ENCODE measurements at places on chromosomes 11 and 22. TPM values are rescaled to one million over a fixed set of nuclear protein-coding genes. Genes with fewer than 3 reads are reported as not detected.

GRCh38 chr22:38490915-38491314, 15.2 kb downstream of the DDX17 start:
- no peak for DNase-seq

DNA sequence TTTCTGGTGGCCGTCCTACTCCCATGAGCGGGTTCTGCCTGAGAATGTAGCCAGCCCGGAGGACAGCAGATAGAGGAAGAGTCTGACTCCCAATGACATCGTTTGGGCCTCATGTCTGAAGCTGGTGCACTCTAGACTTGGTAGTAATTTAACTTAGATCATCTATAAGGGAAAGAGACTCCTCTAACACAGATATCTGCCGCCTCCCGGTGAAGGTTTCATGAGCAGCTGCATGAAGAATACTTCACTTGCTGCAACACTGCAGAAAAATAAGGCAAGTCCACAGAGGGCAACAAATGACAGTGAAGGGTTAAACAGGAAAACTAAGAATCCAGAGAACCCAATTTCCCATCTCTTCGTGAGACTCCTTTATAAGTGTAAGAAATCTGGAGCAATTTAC, 5.9 kb upstream of the ARL2 start:
- no peak for DNase-seq

- no peak for DNase-seq
Measured at GRCh38 chr22:40240160-40240559, 62.4 kb downstream of the TNRC6B start.

GRCh38 chr11:15476371-15476917, 361.7 kb downstream of the INSC start:
- DNase-seq: no peak

GRCh38 chr22:23519442-23520157, 60.5 kb downstream of the IGLL1 start:
- DNase-seq: no peak

- no peak for DNase-seq
Measured at GRCh38 chr11:110098645-110099044, 5.5 kb downstream of the ZC3H12C start.

GRCh38 chr22:22714600-22715335, 70.4 kb downstream of the GGTLC2 start:
- no peak for DNase-seq

GRCh38 chr22:40876907-40877306, 15.0 kb upstream of the DNAJB7 start:
- no peak for DNase-seq

The DLG2 gene
- 14.0 TPM for polyA plus RNA-seq

The GLB1L3 gene
- 1.1 TPM for polyA plus RNA-seq

DNA sequence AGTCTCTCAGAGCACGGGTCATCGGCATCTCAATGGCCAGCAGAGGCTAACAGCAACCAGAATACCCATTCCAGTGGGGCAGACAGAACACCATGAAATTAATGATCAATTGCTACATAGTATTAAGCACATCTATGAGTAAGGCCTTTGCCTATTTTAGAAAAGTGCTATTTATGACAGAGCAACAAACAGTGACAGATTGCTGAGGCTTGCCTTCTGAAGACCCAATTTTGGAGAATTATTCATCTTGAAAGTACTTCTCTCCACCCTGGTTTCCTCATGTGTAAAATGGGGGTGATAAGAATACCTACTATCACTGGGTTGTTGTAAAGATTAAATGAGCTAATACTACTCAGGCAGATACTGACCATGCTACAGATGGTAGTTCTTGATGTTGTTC, 232.7 kb downstream of the TENM4 start:
- no peak for DNase-seq

GRCh38 chr22:19822301-19823117, 32.2 kb downstream of the GNB1L start:
- no peak for DNase-seq

DNA sequence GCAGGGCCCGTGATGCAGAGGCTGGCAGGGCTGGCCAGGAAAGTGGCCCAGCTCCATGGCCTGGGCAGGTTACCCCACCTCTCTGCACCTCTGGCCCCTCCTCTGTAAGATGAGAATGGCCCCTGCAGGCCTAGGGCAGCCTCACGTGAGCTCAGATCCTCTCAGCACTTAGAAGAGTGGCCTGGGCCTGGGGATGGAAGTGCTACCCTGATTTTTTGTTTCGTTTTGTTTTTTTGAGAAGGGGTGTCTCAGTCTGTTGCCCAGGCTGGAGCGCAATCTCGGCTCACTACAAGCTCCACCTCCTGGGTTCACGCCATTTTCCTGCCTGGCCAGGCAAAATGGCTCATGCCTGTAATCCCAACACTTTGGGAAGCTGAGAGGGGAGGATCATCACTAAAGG, 982 bp downstream of the APOBEC3H start:
- DNase-seq: no peak

GRCh38 chr22:38782402-38783094, 11.4 kb downstream of the DNAL4 start:
- no peak for DNase-seq

DNA sequence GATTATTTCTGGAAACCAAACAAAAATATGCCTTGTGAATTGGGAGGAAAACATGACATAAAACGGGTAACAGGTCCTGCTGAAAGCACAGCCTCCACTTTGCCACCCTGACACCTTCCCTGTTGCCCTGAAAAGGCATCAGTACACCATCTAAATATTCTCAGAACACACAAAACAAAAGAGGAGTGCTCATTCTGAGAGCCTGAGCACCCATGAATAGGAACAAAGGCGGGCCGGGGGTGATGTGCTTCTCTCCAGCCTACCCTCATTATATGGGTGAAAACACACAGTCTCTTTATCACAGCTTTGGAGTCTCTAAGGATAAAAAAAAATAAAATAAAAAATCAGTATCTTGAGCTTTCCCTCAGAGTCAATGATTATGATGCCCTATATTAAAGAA, 19.7 kb downstream of the SCUBE2 start:
- no peak for DNase-seq

The MS4A15 gene
- not detected for polyA plus RNA-seq

DNA sequence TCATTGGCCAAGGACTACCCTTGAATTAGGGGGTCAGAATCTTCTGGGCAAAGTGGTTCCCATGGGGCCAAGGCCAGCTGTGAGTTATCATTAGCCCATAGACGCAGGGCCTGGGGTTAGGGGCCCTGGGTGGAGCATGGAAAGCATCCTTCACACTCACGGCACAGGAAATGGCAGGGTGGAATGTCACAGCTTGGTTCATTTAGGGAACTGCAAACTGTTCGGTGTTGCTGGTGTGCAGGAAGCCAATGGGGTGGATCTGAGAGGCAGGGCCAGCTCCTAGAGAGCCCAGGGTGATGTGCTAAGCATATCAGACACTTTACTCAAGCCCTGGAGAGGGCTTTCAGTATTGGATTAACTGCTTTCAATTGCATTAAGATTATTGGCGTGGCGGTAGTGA, 42.9 kb downstream of the TECTA start:
- DNase-seq: no peak

GRCh38 chr11:61032824-61033223, 61.3 kb downstream of the CD6 start:
- no peak for DNase-seq

DNA sequence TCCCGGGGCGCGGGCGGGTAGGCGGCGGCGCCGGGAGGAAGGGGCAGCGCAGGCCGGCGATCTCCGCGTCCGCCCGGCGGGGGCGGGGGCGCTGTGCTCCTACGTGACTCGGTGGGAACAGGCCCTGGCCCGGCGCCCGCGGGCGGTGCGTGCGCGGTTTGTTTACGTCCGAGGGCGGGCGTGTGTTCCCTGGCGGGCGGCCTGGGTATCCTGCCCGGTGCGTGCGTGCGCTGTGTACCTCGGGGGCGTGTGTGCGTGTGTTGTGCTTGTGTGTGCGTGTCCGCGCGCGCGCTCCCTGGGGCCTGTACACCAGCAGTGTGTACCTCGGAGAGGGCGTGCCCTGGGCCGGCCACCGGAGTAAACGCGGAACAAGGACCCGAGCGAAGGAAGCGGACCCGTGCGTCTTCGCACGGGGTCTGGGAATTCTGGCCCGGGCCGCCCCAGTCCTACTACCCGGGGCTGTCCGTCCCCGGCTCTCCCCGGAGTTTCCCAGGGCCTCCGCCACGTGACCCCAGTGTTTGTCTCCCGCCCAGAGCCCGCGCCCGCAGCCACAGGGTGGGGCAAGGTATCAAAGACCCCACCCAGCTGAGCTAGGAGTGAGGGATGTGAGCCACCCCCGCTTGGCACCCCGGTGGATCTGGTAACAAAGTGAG, 769 bp downstream of the MAFF start:
- DNase-seq: no peak

The MS4A12 gene
- not detected for polyA plus RNA-seq

DNA sequence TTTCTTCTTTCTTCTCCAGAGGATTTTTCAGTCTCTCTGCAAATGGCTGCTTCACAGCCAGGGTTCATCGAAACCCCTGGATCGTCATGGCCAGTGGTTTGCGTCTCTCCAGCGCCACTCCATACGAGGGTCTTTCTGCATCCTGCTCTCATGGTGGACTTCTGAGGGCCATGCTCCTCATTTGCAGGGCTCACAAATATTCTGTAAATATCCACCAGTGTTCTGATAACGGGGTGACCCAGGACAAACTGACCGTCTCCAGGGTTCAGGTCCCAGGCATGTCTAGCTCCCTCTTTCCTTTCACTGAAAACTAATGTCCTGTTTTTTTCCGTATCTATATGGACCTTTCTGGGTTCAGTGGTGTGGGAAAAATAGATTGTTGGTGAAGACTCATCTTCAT, 15.7 kb upstream of the VPREB1 start:
- DNase-seq: no peak

The MYBPC3 gene
- polyA plus RNA-seq: 0.64 TPM

DNA sequence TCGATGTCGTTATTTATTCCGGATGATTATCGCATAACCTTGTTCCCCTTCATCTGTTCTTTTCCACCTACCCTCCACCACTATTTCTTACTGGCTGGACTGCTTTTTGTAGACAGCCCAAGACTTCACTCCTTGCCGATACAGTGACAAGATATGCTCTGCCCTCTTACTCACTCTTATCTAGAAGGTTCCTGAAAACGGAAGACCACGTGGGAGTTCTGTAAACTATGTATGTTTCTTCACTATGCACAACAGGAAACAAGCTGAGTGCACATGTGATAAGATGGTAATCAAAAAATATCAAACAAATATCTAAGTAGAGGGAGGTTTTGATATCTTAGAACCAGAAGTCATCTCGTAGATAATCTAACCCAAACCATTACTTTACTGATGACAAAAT, 122.9 kb upstream of the ARHGAP20 start:
- DNase-seq: no peak

The CDC42EP2 gene
- 6.5 TPM for polyA plus RNA-seq

DNA sequence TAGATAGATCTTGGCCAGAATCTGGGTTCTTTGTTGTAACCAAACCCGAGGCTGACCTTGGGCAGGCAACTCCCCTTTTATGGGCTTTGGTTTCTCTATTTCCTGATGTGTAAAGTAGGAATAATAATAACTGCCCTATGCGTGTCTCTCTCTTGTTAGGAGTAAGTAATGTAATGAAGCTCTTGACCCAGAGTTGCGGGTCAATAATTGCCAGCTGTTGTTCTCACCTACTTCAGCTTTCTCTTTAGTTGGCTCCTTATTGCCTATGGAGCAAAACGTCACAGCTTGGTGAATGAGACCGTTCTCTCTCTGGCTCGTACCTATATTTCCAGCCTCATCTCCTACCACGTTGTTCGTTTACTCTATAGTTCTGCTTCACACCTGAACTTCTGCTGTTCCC, 56.6 kb upstream of the KIRREL3 start:
- no peak for DNase-seq

The SMIM35 gene
- 0.10 TPM for polyA plus RNA-seq

The OR5P2 gene
- polyA plus RNA-seq: not detected
